Activated T-cell treated with anti-CD3 and anti-CD28 coated beads, Interleukin-2, amount 50 U/mL, for 72 hours (primary cell): ENCODE measurements at places on chromosomes 16 and 17.

DNA sequence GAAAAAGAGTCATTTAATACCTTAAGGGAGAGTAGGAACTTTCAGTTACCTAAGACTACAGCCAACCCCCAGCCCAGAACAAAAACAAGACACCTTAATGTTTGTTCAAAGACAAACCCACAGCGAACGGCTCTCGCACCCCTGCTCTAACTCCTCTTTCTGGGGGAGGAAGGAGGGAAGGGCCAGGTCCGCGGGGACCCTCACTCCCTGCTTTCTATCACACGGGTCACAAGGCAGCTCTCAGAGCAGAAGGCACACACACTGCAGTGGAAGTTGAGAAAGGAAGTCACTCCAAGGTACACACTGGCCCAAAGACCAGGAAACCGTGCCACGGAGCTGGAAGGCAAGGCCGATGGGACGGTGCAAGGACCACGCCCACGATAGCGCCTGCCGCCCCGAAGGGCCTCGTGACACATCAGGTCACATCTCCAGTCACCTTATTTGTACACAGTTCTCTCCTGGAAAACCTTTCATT is 10.0 kb downstream of the LITAFD start:
- no peak for DNase-seq

GRCh38 chr16:31476303-31477219 is 4.6 kb downstream of the TGFB1I1 start:
- peak; percentile 88 for DNase-seq

GRCh38 chr17:57645950-57646665 is 99.0 kb downstream of the CCDC182 start:
- DNase-seq, result peak; percentile 45

DNA sequence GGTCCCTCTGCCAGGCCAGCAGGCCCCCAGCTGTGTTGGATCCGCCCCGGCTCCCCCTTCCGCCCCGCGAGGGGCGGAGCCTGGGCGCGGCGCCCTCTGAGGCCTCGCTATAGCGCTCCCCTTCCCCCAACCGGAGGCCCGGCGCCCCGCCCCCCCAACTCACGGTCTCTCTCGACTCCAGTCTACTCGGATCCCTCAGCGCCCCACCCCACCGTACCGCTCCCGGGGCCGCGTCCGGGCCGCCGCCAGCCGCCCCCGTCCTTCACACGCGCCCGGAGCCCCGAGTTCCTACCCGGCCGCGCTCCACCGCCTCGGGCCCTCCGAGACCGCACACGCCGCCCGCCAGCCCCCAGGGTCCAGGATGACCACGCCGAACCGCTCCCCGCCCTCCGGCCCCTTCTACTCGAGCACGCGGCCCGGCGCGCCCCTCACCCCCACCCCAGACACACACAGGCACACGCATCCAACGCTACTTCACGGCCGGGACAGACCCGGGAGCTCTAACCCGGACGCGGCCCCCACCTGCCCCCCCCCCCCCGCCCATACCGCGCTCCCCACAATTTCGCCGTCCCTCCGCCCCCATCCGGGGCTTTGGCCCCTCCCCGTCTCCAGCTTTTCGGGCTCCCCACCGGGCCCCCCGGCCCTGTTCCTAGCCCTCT is 1.4 kb downstream of the PHF23 start:
- peak; percentile 88 for DNase-seq

- no peak for DNase-seq
Observed at GRCh38 chr17:78539781-78540180, 37.4 kb downstream of the DNAH17 start.

GRCh38 chr17:39962642-39963220 is at the start of gene GSDMA:
GSDMA (plus strand) TSS chr17:39963004; CDS start chr17:39965688, 2,684 bp downstream.
- no peak for DNase-seq

GRCh38 chr16:54072237-54072636 is 214.3 kb downstream of the IRX3 start:
- no peak for DNase-seq

DNA sequence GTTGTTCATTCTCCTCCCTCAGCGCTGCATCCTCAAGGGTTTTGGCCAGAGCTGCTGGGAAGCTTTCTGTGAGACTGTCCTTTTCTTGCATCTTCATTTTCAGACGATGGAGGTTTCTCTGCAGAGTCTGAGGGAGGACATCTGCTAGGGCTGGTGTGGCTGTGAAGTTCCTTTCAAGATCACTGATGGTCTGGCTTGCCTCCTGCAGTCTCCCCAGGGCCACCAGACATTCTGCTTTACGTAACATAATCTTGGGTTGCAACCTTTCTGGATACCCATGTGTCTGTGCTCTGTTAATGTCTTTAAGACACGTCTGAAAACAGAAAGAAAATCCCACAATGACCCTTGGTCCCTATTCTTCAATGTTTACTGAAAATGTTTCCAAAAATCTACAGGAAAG is 29.0 kb downstream of the SMYD4 start:
- DNase-seq, result no peak

DNA sequence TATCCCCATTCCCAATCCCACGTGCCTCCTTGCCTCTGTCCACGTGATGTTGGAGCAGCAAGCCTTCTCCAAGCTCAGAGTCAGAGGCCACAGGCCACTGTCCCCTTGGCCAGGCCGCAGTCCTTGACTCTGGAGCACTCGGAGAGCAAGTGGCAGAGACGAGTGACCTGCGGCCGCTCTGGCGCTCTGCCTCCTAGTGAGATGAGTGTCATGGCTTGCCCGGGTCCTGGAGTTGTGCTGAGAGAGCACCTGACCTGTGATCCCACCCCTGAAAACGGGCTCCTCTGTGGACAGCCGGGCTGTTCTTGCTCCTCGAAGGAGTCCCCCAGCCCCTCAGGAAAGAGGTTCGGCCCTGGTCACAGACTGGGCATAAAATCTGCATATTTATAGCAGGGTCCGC is 10.0 kb upstream of the FASN start:
- no peak for DNase-seq

- DNase-seq, result no peak
Observed at GRCh38 chr17:49875685-49876084, 27.8 kb upstream of the TAC4 start.

DNA sequence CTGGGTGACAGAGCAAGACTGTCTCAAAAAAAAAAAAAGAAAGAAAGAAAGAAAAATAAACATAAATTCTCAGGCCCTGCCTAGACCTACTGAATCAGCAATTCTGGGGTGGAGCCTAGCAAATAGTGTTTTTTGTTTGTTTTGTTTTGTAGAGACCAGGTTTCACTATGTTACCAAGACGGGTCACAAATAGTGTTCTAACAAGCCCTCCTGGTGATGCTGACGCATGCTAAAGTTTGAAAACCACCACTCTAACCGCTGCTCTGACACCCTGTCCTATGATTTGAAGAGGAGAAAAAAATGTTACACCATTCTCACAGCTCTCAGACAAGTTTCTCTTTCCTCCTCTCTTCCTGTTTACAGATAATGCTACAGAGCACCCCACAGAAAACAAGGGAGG is 1.5 kb downstream of the MRPL10 start:
- DNase-seq, result no peak

GRCh38 chr16:56245197-56245596 is 53.9 kb downstream of the GNAO1 start:
- DNase-seq, result no peak
